ENCODE measurements at places on chromosomes 13 and 19. TPM values are rescaled to one million over a fixed set of nuclear protein-coding genes. Genes with fewer than 3 reads are reported as not detected.

Gene TMEM38A
- total RNA-seq, result 5.8 TPM

Gene SIGLEC12
- total RNA-seq, result 0.66 TPM

Gene IFNL1
- not detected for total RNA-seq

Gene ZNF626
- total RNA-seq, result 20.6 TPM

Gene SHISA7
- not detected for total RNA-seq

Gene ZIC2
- 1.4 TPM for total RNA-seq

Gene ZNF506
- total RNA-seq, result 37.8 TPM

Gene KLK12
- not detected for total RNA-seq

- no peaks in the 10 kb centered on the region for H3K27me3 ChIP-seq
- peaks cover 9% of the 10 kb centered on the region for H3K4me1 ChIP-seq
- H3K27ac ChIP-seq, result no peak overlapping the region
- DNase-seq, result peak; percentile 87
- H3K36me3 ChIP-seq, result peaks cover 5% of the 10 kb centered on the region
Measured at GRCh38 chr19:2034729-2035589, 16.1 kb downstream of the MKNK2 start.

- no peaks in the 10 kb centered on the region for H3K4me1 ChIP-seq
- no peak overlapping the region for H3K4me3 ChIP-seq
- no peaks in the 10 kb centered on the region for H3K36me3 ChIP-seq
Measured at GRCh38 chr19:19531951-19532805, 3.5 kb downstream of the YJEFN3 start.

DNA sequence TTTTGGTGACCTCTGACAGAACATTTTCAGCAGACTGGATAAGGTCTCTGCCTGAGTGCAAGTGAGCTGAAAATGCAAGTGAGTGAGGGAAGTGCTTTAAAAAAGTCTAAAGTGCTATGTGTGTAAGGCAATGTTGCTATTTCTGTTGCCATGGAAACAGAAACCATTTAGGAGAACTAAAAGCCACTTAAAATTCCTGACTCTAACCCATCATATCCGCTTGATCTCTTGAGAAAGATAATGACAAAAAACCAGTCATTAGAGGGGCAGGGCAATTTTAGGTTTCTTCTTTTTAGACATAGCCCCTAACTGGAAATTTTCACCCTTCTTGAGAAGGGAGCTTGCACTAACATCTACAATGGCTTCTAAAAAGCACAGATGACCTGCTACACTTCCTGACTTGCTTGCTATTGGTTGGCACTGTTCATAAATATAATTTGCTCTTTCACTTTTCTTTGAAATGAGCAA lies at the start of gene CYSLTR2:
TSS of gene CYSLTR2 (plus strand) at position 458 of the 468 bp plus-strand sequence. CDS start 52,889 bp downstream, outside the sequence.
- H3K36me3 ChIP-seq, result no peaks in the 10 kb centered on the region
- no peak within 1 kb of the TSS for H3K4me3 ChIP-seq
- no peak within 1 kb of the TSS for H3K27ac ChIP-seq
- H3K27me3 ChIP-seq, result no peaks in the 10 kb centered on the region

DNA sequence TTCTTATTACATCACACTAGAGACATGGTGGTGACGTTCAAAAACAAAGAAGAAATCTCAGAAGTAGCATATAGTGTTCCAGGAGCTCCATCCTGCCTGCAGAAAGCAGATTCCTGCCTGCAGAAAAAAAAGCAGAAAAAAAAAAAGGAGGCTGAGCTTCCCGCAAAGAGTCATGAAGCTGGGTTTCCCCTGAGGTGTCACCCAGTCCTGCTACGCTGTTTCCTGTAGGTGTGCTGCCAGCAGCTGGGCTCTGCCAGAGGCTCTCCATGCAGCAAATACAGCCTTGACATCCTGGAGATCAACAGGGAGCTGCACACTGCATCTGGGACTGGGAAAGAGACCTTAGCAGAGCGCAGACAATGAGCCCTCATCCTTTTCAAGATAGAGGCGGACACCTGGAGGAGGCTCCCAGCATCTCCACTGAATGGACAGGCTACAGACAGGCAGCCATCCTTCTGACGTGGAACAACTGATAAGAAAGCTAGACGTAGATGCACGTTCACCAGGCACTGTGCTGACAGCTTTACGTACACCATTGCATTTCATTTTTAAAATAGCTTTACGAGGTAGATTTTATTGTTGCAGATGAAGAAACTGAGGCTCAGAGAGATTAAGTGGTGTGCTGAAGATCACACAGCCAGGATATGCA lies 350.9 kb downstream of the FOXO1 start:
- no peaks in the 10 kb centered on the region for H3K4me1 ChIP-seq
- no peak overlapping the region for H3K4me3 ChIP-seq
- no peaks in the 10 kb centered on the region for H3K36me3 ChIP-seq
- DNase-seq, result no peak
- H3K27me3 ChIP-seq, result no peaks in the 10 kb centered on the region

DNA sequence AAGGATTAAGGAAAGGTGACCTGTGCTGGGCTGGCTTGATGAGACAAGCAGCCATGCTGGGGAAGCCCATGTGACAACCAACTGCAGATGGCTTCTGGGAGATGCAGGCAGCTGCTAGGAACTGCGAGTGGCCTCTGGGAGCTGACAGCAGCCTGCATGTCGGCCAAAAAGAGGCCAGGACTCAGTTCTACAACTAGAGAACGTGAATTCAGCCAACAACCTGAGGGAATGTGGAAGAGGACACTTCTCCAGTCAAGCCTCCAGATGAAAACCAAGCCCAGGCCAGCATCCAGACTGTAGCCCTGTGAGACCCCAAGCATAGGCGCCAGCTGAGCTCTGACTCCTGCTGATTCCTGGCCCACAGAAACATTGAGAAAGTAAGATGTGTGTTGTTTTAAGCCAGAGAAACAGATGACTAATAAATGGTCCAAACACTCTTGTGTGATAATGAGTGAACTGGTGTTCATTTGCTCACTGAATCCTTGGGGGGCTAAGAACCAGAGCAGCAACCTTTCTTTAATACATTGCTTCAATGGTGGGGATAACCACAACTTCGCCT lies 45.0 kb downstream of the SLC7A1 start:
- H3K4me1 ChIP-seq, result no peaks in the 10 kb centered on the region
- H3K27me3 ChIP-seq, result no peaks in the 10 kb centered on the region
- no peaks in the 10 kb centered on the region for H3K36me3 ChIP-seq

DNA sequence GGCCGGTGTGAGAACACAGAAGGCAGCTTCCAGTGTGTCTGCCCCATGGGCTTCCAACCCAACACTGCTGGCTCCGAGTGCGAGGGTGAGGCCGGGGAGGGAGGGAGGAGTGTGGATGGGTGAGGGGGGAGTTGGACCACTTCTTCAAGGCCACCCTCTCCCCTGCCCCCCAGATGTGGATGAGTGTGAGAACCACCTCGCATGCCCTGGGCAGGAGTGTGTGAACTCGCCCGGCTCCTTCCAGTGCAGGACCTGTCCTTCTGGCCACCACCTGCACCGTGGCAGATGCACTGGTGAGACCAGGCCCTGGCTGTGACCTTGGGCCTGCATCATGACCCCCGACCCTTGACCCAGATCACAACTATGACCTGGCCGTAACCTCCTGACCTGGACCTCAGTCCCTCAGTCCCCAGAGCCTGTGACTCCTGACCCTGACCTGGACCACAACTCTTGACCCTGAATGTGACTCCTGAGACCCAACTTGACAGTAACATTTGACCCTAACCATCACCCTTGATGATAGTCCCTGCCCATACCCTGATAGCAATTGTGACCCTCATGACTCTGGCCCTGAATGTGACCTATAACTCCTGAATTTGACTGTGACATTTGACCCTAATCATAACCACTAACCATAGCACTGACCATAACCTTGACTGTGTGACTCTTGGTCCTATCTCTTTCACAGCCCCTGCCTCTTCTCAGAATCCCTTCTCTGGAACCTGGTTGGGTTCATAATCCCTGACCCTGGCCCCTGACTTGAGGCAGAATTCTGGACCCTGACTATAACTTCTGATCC lies 10.9 kb downstream of the LTBP4 start:
- no peaks in the 10 kb centered on the region for H3K4me1 ChIP-seq
- no peaks in the 10 kb centered on the region for H3K27me3 ChIP-seq
- H3K4me3 ChIP-seq, result no peak overlapping the region
- H3K27ac ChIP-seq, result no peak overlapping the region
- no peak for DNase-seq

DNA sequence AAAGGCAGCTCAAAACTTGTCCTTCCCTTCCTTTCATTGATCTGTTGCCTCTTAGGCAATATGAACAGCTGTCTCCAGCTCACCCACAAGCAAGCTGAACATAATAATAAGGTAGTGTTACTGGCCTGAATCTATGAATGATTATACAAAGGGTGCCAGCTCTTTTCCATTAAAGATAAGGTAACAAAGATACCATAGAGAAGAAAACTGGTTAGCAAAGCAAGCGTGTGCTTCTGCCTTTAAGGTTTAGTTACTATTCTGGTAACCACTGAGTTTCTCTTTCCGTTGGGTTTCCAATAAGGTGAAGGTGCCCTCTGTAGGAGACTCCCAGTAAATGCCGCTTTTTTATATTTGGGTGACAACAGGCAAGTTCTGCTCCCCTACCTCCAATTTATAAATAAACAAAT lies 12.1 kb upstream of the DACH1 start:
- no peaks in the 10 kb centered on the region for H3K36me3 ChIP-seq
- H3K4me1 ChIP-seq, result peaks cover 4% of the 10 kb centered on the region
- H3K27me3 ChIP-seq, result no peaks in the 10 kb centered on the region
- H3K27ac ChIP-seq, result no peak overlapping the region

GRCh38 chr19:50181121-50181520 lies 18.0 kb upstream of the IZUMO2 start:
- H3K27ac ChIP-seq, result no peak overlapping the region
- no peaks in the 10 kb centered on the region for H3K36me3 ChIP-seq
- DNase-seq, result no peak
- H3K4me1 ChIP-seq, result no peaks in the 10 kb centered on the region
- no peaks in the 10 kb centered on the region for H3K27me3 ChIP-seq
- H3K4me3 ChIP-seq, result no peak overlapping the region

GRCh38 chr13:58181111-58181510 lies 549.6 kb downstream of the PCDH17 start:
- H3K4me3 ChIP-seq, result no peak overlapping the region
- no peaks in the 10 kb centered on the region for H3K27me3 ChIP-seq
- no peaks in the 10 kb centered on the region for H3K4me1 ChIP-seq
- no peak for DNase-seq
- no peak overlapping the region for H3K27ac ChIP-seq

DNA sequence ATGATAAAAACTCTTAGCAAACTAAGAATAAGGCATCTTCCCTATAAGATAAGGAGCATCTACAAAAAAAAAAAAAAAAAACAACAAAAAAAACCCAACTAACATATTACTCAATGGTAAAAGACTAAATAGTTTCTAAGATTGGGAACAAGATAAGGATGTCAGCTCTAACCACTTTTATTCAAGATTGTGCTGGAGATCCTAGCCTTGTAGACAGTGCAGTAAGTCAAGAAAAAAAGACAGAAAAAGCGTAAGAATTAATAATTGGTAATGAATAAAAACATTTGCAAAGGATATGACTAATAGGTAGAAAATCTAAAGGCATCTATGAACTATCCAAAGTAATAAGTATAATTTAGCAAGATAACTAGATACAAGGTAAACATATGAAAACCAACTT lies 33.0 kb downstream of the ZIC2 start:
- no peak overlapping the region for H3K4me3 ChIP-seq
- H3K4me1 ChIP-seq, result no peaks in the 10 kb centered on the region
- no peaks in the 10 kb centered on the region for H3K27me3 ChIP-seq
- H3K27ac ChIP-seq, result no peak overlapping the region
- H3K36me3 ChIP-seq, result no peaks in the 10 kb centered on the region

- no peaks in the 10 kb centered on the region for H3K4me1 ChIP-seq
- no peak overlapping the region for H3K27ac ChIP-seq
- H3K4me3 ChIP-seq, result no peak overlapping the region
- DNase-seq, result no peak
- peaks cover 25% of the 10 kb centered on the region for H3K36me3 ChIP-seq
Measured at GRCh38 chr19:19329126-19329525, 8.5 kb downstream of the MAU2 start.

GRCh38 chr13:112696869-112697465 lies 7.1 kb downstream of the ATP11A start:
- no peak overlapping the region for H3K4me3 ChIP-seq
- H3K27ac ChIP-seq, result no peak overlapping the region

- peak within 1 kb of the TSS; percentile 81 for H3K4me3 ChIP-seq
- H3K4me1 ChIP-seq, result no peaks in the 10 kb centered on the region
- peak within 1 kb of the TSS; percentile 66 for H3K27ac ChIP-seq
- no peaks in the 10 kb centered on the region for H3K36me3 ChIP-seq
- no peaks in the 10 kb centered on the region for H3K27me3 ChIP-seq
- peak; percentile 96 for DNase-seq
Measured at GRCh38 chr19:11848594-11849469, at the start of gene ZNF439. Gene ZNF439, plus strand, starts transcription at chr19:11848726. Its CDS starts 142 bp downstream, at chr19:11848868.

DNA sequence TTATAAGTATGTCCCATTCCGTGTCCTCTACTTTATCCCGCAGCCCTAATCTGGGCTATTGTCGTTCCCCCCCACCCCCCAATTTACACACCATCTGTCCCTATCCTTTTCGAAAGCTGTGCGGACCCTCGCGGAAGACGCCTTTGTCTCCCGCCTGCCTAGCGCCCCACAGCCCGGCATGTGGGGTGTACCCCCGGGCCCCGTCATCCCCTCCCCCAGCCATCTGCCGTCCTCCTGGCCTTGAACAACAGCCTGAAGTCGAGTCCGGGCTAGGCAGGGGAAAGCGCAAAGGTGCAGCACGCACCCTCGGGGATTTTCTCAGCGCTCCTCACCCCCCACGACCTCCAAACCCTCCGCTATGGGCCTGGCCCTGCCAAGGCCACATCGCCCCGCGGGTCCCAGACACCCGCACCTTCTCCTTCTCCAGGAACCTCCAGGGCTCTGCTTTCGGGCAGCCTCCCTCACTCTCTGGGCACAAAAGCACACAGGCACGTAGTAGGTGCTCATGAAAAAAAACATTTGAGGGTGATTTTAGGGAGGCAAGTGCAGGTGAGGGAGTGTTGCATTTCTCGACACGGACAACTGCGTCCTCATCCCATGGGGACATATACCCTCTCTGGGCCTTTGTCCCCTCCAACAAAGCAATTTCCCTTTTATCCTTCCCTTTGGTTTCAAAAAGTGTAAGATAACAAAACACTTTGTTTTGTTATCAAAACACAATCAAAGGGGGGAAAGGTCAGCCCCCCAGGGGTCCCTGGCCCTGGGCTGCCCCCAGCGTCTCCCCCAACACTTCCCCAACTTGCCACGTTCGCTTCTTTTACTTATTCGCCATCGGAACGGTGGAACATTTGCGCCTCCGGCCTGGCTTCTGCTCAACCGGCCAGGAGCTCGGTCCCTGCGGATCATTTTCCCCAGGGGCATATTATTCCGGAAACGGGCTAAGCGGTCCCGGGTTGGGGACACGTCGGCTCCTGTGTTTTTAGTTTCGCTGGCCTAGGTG lies 16.4 kb downstream of the CCDC124 start:
- no peaks in the 10 kb centered on the region for H3K4me1 ChIP-seq
- peaks cover 4% of the 10 kb centered on the region for H3K27me3 ChIP-seq
- no peaks in the 10 kb centered on the region for H3K36me3 ChIP-seq

DNA sequence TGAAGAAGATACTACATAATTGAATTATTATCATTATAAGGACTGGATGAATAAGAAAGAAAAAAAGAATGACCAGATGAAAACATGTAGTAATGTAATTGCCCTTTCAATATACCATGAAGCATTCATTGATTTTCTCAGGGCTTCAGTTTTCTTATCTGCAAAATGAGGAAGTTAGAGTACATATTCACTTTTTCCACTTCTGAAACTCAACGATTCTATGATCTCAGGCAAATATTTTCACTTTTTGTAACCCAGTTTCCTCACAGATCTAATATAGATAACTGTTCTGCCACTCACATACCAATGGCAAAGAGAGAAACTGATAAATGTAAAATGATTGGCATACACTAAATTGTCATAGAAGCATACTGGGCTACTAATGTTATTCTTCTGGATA lies 856.6 kb upstream of the KLHL1 start:
- H3K36me3 ChIP-seq, result no peaks in the 10 kb centered on the region
- H3K4me3 ChIP-seq, result no peak overlapping the region
- H3K27me3 ChIP-seq, result no peaks in the 10 kb centered on the region
- no peaks in the 10 kb centered on the region for H3K4me1 ChIP-seq

- H3K27me3 ChIP-seq, result no peaks in the 10 kb centered on the region
- no peaks in the 10 kb centered on the region for H3K36me3 ChIP-seq
- H3K4me3 ChIP-seq, result no peak overlapping the region
- no peaks in the 10 kb centered on the region for H3K4me1 ChIP-seq
- H3K27ac ChIP-seq, result no peak overlapping the region
Measured at GRCh38 chr13:102021777-102022176, 380.1 kb downstream of the FGF14 start.

Data from kidney (tissue), 22 donors.